ENCODE measurements at places on chromosomes 11 and 22. TPM values are rescaled to one million over a fixed set of nuclear protein-coding genes. Genes with fewer than 3 reads are reported as not detected.

Gene OMP
- not detected for total RNA-seq

Gene P2RX6
- total RNA-seq: under 0.01 TPM

Gene KCNC1
- total RNA-seq: not detected

Gene SUSD2
- total RNA-seq: 0.10 TPM
